ENCODE measurements at places on chromosomes 1 and 21.

DNA sequence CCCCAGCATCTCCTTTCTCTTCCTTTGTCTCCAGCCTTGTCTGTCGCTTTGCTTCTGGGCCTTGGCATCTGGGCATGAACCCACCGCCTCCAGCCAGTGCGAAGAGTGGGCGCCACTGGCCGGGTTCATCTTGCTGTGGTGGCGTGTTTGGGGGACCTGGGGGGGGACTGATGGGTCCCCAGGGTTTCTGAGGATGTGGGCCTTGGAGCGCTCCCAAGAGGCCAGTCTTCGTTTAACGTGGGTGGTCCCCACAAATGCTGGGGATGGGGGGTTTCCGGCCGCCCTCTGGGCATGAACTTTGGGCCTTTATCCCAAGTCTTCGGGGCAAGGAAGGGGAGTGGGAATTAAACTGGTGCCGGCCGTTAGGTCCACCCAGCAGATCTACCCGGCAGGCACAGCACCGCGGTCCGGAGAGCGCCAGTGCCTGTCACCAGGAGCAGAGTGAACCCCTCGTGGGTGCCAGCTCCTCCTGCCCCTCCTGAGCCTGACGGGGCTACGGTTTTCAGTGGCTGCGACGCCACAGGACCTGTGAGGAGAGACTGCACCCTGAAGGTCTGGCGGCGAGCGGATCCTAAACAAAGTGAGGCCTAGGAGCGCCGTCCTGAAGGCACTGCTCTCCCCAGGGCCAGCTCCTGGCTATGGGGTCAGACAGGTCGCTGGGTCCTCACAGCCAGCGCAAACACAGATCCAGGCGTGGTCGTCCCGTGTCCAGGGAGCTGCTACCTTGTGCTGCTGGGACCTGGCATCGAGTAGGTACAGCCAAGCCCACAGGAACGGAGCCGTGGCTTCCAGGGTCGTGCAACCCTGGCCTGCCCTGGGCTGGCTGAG, 12.1 kb upstream of the C1orf174 start:
- no peak for DNase-seq

- DNase-seq, result peak; percentile 45
Measured at GRCh38 chr1:93000751-93001175, 39.5 kb upstream of the DIPK1A start.

DNA sequence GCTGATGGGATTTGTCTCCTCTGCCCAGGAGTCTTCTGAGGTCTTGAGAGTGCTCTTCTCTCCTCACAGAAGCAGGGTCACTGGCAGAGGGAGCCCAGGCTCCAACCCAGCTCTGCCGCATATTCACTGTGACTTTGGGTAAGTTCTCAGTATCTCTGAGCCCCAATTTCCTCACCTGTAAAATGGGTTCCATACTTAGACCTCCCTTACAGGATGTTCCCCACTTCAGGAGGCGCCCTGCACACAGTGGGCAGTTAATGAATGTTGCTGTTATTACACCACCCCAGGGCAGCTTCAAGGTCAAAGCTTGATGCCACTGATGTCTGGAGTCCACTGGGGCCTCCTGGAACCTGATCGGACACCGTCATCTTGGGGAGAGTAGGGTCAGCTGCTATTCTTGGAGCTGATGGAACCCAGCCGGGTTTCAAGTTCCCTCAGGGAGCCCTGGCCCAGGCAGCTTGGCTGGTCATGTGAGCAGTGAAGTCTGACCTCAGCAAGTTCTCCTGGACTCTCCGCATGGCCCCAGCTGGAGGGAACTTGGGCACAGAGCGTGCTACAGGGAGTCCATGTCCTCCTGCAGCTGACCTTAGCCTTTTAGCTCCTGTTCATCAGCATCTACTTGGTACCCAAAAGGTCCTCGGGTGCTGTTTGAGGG, 21.8 kb downstream of the COA7 start:
- DNase-seq, result no peak

GRCh38 chr1:81463936-81464837, 336.5 kb upstream of the ADGRL2 start:
- no peak for DNase-seq

- no peak for DNase-seq
Measured at GRCh38 chr1:101905283-101905835, 91.4 kb downstream of the OLFM3 start.

GRCh38 chr1:180560200-180560867, 1.6 kb downstream of the OVAAL start:
- no peak for DNase-seq

GRCh38 chr1:5099558-5099957, 445.1 kb downstream of the AJAP1 start:
- DNase-seq, result no peak

GRCh38 chr1:44946725-44947062, 39.7 kb downstream of the EIF2B3 start:
- no peak for DNase-seq

DNA sequence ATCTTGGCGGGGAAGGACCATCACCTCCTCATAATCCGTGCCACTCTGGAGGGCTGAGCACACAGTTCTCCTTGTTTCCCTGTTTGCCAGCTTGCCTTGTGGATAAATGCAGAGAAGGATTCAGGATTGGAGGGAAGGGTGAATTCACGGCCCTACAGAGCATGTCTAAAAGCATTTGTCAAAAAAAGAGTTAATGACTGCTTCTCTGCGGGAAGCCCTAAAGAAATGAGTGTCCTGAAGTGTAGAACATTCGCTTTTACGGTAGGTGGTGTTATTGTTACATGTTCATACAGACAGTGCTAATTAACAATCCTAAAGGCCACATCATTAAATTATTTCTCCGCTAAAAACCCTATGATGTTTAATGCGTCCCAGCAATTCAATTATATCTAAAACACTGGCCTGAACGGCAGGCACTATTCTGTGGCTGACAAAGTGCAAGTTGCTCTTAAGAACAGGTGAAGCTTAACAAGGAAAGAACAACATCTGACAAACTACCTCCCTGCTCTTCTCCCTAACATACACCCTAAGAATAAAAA, 112.3 kb upstream of the NFIA start:
- DNase-seq, result peak; percentile 26

GRCh38 chr1:25096307-25097150, 135.8 kb downstream of the SYF2 start:
- no peak for DNase-seq

DNA sequence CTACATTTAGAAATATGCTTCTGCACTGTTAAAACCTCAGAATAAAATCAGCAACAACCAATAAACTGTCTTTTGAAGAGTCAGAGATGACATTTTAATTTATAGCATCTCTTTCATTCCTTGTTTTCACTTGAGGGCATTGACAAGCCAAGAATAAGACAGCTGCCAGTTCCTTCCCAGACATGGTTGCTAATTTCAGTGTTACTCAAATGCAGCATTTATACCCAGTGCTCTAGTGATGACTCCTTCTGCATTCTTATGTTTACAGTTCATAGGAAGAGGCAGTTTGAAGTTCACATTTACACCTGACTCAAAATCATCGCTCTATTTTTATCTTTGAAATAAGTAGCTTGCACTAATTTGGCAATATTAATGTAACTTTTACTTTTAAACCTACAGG, 44.9 kb downstream of the PLA2G4A start:
- no peak for DNase-seq

GRCh38 chr1:114482585-114482984, 28.4 kb downstream of the TRIM33 start:
- DNase-seq, result no peak

GRCh38 chr1:15023205-15023604, 130.3 kb upstream of the TMEM51 start:
- no peak for DNase-seq

DNA sequence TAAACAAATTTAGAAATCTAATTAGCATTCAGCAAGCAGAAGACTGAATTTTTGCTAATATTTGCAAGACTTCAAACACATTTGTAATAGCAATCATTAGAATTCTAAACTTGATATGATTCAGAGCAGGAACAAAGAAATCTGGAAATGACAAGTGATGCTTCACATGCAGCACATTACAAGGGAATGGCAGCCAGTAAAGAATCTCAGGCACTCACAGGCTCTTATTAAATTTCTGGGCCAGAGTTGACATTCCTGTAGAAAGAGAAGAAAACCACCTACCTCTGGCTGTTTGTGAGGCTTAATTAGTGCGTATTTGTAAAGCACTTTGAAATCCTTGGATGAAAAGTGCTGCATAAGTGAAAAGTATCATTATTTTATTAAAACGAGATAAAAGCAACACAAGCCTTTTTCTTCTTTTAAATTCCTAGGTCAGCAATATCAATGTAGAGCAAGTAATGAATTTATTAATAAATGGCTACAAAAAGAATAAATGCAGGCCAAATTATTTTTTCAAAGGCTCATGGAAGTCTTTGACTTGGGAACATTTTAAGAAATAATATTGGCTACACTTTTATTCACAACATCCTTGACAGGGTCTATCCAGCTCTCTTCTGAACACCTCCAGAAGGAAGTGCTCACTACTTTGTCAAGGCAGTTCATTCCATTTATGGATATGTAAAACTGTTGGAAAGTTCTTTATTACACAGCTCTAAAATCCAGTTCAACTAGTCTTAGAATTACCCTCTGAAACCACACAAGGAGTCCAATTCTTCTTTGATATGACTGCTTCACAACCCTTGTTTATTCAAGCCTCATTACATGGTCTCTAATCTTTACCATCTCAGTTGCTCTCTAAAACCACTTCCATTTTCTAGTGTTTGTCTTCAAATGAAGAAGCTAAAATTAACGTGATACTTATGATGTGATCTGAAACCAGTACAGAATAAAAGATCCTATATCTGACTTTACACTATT, 32.1 kb upstream of the SCYL3 start:
- DNase-seq, result no peak

- DNase-seq, result no peak
Measured at GRCh38 chr1:208844158-208844557, 600.0 kb upstream of the PLXNA2 start.

DNA sequence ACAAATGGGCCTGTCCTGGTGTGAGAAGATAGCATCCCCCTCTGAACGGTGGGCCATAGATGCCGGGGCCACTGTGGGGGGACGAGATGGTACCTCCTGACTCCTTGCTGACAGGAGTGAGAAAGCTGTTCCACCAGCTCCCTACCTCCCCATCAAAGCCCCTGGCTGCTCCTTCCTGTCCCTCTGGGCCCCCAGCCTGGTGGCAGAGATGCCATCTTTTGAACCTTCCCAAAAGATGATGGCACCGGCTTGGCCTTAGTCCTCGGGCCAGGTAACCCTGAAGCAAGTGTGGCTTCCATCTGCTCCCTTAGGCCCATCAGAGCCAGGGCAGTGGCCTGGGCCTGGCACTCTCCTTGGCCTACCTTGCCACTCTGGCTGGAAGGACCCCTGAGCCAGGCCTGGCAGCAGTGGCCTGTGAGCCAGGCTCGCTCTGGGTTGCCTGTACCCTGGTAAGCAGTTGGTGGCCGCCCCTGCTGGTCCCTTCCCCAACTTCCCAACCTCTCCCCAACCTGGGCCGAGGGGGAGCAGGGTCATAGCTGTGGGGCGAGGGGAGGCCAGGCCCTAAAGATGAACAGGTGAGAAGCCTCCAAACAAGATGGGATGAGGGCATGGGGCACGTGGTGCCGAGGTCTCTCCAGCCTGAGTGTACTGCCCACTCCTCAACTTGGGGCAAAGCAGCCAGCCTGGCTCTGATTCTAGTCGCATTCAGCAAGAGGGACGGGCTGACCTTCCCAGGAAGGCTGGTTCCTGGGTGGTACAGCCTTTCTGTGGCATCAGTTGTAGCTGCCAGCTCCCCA, 34.7 kb downstream of the ZBTB17 start:
- no peak for DNase-seq

DNA sequence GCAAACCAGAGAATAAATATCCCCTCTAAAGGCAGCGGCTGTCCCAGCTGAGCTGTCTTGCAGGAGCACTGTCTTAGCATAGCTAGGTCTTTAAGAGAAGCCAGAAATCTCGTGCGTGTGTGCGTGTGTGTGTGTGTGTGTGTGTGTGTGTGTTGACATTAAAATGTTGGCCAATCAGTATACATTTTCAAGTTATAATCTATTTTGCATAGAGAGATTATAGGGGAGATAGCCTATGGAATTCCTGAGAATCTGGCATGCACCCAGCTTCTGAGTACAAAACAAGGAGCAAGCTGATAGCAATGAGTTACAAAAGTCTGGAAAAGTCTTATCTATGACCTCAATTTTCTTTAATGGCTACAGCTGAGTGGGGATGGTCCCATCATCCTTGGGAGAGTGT, 17.7 kb downstream of the METTL13 start:
- DNase-seq, result no peak

GRCh38 chr1:114219172-114219868, 65.7 kb upstream of the SYT6 start:
- no peak for DNase-seq

GRCh38 chr1:82162486-82163420, 362.0 kb downstream of the ADGRL2 start:
- DNase-seq, result no peak

GRCh38 chr1:58000116-58000515, 546.4 kb downstream of the OMA1 start:
- DNase-seq, result no peak

DNA sequence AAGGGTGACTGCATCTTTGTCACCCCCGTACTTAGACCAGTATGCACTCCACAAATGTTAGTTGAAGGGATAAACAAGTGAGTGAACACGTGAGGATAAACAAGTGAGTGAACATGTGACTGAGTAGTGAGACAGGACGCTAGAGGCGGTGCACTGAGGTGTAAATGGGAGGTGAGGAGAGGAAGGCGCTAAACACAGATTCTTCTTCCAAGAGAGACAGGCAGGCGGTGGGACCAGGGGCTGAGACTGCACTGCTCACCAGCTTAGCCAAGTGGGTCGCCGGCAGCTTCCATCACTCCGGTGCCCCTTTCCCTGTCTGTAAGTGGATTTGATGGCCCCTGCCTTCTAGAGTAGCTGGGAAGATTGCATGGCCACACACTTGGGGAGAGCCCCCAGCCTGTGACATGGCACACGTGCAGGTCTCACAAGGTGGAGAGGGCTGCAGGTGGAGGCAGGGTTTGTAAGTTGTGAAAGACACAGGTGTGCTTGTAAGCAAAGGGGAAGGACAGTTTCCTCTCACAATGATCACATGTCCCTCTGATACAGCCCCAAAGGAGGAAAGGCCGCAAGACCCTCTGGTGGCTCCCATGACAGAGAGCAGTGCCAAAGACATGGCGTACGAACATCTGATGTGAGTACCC, 47.5 kb upstream of the EFHD2 start:
- DNase-seq, result no peak

GRCh38 chr1:119743776-119744597, 24.7 kb downstream of the HMGCS2 start:
- peak; percentile 80 for DNase-seq

GRCh38 chr1:30253807-30254440, 469.5 kb downstream of the MATN1 start:
- no peak for DNase-seq

- DNase-seq, result no peak
Measured at GRCh38 chr1:43622471-43622870, 27.5 kb upstream of the KDM4A start.

DNA sequence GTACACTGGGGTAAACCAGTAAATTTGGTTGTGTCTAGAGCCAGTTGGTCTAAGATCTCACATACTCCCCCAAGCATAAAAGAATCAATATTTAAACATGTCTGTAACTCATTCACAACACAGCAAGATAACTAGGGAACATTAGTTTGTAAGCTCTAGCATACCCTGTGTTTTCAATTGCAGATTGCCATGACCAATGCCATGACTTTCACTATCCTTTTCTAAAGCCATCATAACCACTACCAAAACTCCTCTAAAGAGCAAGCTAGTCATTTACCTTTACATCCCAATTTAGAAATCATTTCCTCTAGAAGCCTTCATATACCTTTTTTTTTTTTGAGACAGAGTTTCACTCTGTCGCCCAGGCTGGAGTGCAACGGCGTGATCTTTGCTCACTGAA, 56.5 kb upstream of the PLA2G4A start:
- no peak for DNase-seq
